ENCODE measurements at places on chromosomes 5 and 9.

DNA sequence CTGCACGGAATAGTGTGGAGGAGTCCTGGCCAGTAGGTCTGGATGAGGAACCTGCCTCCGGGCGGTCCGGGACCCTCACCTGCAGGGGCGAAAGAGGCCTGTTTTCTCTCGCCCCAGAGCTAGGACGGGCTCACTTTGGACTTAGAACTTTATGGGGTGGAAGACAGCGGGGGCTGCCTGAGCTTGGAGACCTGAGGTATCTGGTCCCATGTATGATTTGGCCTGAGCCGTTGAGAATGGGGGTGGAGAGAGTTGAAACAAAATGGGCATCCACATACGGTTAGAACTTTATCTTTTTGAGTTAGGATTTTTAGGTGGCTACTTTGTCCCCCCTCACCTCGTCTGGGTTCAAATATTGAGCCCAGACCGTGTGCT, 681 bp upstream of the ETF1 start:
- DNase-seq = no peak

- DNase-seq = no peak
Measured at GRCh38 chr5:168443950-168444700, 42.1 kb upstream of the RARS1 start.

GRCh38 chr9:95030920-95031642, 286.4 kb downstream of the FANCC start:
- DNase-seq = no peak

DNA sequence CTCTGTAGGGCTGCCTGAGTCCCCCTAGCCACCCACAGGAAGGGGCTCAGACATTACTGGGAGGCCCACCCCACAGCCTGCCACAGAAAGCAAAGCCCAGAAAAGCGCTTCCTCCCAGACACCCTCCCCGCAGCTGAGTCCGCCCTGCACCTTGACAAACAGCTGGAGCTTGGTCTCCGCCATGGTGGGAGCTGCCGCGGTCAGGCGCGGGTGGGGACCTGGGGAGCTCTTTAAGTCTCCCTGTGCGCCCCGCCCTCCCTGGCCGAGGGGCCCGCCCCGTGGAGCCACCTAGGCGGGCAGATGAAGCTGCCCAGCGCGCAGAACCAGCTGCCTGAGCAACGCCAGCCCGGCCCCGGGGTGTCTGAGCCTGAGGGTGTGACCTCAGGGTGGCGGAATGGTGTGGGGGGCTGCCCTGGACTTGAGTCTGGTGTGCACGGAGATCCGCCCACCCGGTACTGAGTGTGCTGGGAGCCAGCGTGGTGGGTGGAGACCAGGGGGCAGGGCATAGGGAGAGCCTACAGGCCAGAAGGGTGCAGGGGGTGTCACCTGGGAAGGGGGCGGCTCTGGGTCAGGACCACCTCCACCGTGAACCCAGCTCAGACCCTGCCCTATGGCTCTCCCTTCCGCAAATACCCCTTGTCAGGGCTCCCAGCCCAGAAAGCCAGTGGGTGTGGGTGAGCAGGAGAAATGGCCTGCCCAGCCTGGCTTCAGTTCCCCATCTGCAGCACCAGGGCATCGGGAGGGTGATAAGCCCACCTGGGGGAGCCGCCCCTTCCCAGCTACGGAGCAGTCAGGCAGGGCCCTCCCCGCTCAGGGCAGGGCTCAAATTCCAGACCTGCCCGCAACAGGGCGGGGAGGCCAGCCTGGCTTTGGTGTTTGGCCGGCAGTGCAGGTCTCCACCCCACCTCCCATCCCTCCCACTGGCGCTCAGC, at the start of gene CLIC3:
CLIC3 (minus strand) TSS at position 208 of the 932 bp plus-strand sequence; CDS start at position 183, 25 bp downstream.
- DNase-seq = no peak

- no peak for DNase-seq
Measured at GRCh38 chr9:87275047-87275725, 222.5 kb upstream of the DAPK1 start.

DNA sequence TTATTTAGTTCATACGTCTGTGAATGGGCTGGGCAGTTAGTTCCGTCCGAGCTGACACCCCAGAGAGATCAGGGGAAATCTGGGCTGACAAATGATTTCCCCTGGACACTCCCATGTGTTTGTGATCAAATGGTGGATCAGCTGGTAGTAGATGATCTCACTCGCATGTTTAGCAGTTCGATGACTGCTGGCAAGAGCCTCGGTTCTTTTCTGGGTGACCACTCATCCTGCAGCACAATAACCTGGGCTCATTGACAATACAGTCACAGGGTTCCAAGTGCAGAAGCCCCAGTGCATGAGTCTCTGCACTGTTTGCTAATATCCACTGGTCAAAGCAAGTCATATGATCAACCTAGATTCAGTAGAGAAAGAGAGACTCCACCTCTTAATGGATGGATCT, 155.9 kb downstream of the NR2F1-AS1 start:
- DNase-seq = no peak

GRCh38 chr9:38281917-38282316, 110.6 kb upstream of the ALDH1B1 start:
- no peak for DNase-seq
